ENCODE measurements at places on chromosomes 11 and 22.

- no peak for DNase-seq
Measured at GRCh38 chr11:117495357-117495756, 167.7 kb downstream of the CEP164 start.

DNA sequence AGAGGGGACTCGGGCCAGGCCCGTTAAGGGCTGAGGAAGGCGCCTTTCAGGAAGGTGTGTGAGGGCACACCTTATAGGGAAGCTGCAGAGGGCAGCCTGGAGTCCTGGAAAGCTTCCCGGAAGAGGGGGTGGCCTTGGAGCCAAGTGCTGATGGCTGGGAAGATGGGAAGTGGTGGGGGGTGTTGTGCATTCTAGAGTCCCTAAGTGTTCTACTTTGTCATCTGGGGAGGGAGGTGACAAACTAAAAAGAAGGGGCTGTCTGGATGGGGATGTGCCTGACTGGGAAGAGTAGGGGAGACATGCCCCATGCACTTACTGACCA is 6.8 kb downstream of the ZDHHC8 start:
- DNase-seq: no peak

DNA sequence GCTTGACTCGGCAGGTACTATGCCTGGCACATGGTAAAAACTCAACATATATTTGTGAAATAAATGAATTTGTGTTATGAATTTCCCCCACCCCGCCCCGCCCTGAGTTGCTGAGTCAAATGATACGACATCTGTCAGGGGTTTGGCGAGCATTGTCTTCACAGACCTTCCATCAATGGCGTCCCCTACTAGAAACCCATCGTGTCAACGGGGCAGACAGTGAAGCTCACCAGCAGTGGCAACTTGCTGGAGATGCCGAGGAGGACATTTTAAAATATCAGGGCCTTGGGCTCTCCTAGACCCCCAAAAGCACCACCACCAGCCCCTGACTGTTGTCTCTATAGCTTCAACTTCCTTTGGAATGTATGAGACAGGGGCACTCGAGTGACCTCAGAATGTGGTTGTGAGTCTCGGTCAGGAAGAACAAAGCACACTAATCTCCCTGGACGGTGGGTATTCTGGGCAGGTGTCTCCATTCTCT is 761 bp upstream of the NXF1 start:
- DNase-seq: no peak

DNA sequence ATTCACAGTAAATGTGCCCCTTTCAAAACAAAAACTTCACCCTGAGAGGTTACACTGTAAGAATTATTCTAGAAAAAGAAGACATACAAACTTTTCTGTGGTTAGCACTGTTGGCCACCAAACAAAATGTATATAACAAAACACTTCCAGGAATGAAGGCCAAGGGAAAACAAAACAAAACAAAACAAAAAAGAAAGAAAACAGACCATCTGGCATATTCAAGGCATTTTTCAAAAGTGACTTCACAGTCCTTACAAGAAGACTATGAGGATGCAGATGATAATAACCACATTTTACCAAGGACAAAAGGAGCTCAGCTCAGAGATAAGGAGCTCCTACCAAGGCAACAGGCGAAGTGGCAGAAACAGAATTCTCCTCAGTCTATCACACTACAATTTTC is 24.9 kb downstream of the CTSC start:
- no peak for DNase-seq

- no peak for DNase-seq
Measured at GRCh38 chr22:36323182-36323854, 64.4 kb downstream of the MYH9 start.

DNA sequence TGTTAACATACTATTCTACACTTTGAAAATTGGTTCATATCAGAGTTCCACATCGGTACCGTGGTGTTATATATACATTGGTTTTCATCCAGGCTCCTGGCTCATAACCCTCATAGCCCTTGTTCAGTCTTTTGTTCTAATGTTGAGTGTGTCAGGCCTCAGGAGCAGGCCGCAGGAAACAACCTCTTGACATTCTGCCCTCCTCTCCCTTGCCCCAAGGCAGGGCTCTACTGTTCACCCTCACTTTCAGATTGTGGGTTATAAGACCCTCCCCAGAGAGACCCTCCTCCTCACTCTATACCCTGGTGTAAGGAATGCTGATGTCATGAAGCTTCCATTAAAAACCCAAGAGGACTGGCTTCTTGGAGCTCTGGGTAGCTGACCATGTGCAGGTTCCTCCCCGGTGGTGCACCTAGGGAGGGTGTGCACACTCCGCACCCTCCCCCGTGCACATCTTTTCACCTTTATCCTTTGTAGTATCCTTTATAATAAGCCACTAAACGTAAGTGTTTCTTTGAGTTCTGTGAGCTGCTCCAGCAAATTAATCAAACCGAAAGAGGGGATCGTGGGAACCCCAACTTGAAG is 12.1 kb downstream of the SSH3 start:
- no peak for DNase-seq

- no peak for DNase-seq
Measured at GRCh38 chr11:64875369-64876228, 2.8 kb downstream of the EHD1 start.
